NCI-H774 (cell line): ENCODE measurements at places on chromosomes 16 and 17.

DNA sequence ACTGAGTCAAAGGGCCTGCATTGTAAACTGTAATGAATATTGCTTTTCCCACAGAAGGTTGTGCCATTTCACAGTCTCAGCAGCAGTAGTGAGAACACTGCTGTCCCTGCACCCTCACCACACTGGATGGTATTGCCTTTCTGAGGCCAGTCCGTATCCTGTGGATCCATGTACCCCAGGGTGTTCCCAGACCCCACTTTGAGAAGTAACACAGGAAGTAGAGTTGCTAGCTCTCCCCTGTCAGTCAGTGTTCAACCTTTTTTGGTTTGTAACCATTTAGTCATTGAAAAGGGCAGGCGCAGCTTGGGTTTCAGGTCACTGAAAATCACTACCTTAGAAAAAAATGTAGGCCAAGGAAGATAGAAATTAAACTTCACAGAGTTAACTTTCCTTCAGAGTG, 37.9 kb downstream of the SLFN12L start:
- no peak for DNase-seq

DNA sequence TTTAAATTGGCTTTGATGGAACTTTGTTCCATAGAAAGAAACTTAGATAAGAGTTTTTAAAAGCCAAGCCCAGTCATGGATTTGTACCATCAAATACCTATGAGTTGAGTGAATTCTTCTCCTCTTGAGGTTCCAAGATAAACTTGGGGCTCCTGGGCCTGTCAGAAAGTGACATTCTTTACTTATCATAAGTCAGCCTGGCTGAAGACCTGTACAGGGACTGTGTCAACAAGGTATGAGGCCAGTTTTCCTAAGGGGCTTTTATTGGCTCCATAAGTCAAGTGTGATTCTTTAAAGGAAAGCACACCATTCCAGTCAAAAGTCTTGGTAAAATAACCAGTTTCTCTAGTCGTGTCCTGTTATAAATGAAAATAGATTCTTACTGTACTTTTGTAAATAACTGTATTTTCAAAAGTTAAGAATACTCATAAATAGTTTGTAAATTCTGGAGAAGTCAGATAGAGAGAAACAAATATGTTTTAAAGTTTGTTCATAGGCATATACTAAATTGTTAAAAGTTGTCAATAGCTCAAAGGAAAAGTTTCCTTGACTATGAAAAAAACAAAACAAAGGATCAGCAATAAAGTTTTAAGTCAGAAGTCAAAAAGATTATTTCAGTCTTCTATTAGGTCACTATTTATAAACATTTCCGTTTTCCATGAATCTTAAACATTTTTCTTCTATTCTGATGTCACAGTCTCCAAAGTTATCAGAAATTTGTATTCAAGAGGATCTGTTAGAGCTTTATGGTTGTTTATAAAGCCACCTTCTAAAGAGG, 22.5 kb upstream of the MYO1D start:
- no peak for DNase-seq

DNA sequence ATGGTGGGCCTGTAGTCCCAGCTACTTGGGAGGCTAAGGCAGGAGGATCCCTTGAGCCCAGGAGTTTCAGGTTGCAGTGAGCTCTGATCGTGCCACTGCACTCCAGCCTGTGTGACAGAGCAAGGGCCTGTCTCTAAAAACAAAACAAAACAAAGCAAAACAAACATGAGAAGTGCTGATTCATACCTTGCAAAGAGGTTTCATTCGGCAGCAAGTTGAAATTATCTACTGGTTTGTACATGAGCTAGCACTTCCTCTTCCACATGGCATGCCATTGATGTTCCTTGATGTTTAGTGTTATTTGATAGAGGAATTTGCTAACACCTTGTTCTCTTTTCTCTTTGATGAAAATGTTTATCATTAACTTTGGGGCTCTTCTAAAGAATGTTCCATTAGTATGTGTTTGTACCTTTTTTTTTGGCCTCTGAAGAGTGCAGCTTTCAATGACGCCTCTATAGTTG, 50.6 kb downstream of the SPECC1 start:
- no peak for DNase-seq

DNA sequence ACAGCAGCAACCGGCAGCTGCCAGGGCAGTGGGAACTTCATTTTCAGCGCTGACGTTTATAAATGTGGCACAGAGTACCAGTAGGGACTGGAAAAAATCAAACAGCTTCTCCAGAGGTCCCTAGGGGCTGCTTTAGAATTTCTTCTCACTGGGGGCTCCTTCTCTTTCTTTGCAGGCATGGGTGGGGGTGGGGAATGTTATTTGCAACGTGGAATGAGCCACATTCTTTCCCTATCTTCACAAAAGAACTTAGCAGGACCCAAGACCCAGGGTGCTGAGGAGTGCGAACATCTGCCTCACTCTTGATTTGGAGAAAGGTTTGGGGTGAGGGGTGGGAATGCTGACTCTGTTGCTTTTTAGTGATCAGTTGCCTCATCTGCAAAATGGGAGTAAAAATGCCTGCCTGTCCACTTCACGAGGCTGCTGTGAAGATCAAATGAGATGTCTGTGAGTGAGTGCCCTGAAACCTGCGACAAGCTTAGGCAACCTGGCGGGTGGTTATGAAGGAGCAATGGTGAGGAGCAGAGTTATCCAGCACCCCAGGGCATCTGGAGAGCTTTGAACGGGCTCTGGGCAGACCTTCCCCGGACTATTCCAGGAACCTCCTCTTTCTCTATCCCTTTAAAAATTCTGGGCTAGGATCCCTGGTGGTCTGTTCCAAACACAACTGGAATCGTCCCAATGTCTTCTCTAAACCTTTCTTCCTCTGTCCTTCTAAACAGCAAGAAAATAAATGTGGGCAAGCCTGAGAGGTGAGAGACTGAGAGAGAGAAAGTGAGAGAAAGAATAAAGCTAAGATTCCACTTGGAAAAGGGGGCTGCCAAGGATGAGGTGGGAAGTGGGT, 10.7 kb upstream of the PIPOX start:
- no peak for DNase-seq

- DNase-seq: no peak
Measured at GRCh38 chr17:5236938-5237540, 2.4 kb upstream of the SCIMP start.

GRCh38 chr16:22386976-22387375, 12.6 kb upstream of the CDR2 start:
- no peak for DNase-seq
